Stimulated activated CD8-positive, alpha-beta memory T cell treated with anti-CD3 and anti-CD28 coated beads, Interleukin-7, amount 100 ng/mL, for 4 hours (primary cell): ENCODE measurements at places on chromosomes 1 and 21.

DNA sequence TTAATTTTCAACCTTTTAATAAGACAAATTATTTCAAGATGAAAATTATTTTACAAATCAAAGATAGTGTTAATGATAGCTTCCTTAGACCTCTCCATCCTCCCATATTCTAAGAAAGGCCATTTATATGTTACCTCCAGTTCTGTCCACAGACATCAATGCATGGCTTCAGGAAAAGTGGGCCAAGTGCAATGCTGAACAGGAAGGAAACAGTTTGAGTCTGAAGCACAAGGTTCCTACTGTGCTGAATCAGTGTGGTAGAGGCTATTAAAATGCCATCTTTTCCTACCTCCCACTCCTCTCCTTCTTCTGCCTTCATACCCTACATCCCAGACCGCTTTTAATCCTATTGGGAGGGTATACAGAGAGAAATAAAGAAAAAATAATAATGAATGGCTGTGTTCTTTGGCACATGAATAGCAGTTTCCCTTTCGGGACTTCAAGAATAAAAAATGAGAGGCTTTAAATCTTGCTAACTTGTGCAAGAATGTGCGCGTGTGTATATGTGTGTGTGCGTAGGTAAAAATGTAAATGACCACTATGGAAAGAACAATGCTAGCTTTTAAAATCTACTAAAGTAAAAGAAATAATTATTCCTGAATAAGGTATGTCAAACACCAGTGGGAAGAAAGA is 62.6 kb upstream of the C1orf105 start:
- no peak for DNase-seq

- no peak for DNase-seq
These were observed 14.2 kb downstream of the C8A start for GRCh38 chr1:56868761-56869160.

DNA sequence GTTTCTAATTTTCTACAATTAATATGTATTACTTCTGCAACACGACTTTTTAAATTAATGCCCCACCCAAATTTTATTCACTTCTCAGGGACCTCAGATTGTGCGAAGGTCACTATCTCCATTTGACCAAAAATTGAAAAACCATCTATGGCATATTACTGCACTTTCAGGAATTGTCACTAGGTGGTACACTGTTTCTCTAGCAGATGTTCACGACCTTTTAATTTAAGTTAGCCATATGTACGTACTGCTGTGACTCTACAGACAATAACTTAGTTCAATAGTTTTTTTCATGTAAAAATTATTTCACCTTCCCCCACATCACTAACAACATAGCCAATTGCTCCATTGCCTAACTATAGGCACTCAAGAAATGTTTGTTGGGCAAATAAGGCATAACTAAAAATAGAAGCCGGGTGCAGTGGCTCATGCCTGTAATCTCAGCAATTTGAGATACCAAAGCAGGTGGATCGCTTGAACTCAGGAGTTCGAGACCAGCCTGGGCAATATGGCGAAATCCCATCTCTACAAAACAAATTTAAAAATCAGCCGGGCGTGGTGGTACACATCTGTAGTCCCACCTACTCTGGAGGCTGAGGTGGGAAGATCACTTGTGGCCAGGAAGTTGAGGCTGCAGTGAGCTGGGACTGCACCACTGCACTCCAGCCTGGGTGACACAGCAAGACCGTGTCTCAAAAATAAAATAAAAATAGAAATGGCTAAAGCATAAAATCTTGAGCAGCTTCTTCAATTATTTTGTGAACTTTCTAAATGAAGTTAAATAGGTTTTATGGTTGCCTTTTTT is 75.7 kb upstream of the PKN2 start:
- DNase-seq: no peak

- DNase-seq: no peak
These were observed 450.1 kb upstream of the BEND5 start for GRCh38 chr1:49226758-49227157.

- peak; percentile 20 for DNase-seq
These were observed 27.7 kb downstream of the STYXL2 start for GRCh38 chr1:167121375-167122120.

DNA sequence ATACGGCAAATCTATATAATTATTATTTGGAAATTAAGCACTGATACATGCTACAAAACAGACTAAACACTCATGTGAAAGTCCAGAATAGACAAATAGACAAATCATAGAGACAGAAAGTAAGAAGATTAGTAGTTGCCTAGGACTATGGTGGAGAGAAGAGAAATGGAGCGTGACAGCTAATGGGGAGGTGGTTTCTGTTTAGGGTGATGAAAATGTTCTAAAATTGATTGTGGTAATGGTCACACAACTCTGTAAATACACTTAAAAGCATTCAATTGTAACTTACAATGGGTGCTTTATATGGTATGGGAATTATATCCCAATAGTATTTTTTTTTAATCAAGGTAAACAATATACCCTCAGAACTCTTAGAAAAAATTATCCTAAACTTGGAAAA is 20.4 kb upstream of the ITLN2 start:
- DNase-seq: no peak

- DNase-seq: no peak
These were observed 230.4 kb downstream of the SLC35F3 start for GRCh38 chr1:234134878-234135277.

DNA sequence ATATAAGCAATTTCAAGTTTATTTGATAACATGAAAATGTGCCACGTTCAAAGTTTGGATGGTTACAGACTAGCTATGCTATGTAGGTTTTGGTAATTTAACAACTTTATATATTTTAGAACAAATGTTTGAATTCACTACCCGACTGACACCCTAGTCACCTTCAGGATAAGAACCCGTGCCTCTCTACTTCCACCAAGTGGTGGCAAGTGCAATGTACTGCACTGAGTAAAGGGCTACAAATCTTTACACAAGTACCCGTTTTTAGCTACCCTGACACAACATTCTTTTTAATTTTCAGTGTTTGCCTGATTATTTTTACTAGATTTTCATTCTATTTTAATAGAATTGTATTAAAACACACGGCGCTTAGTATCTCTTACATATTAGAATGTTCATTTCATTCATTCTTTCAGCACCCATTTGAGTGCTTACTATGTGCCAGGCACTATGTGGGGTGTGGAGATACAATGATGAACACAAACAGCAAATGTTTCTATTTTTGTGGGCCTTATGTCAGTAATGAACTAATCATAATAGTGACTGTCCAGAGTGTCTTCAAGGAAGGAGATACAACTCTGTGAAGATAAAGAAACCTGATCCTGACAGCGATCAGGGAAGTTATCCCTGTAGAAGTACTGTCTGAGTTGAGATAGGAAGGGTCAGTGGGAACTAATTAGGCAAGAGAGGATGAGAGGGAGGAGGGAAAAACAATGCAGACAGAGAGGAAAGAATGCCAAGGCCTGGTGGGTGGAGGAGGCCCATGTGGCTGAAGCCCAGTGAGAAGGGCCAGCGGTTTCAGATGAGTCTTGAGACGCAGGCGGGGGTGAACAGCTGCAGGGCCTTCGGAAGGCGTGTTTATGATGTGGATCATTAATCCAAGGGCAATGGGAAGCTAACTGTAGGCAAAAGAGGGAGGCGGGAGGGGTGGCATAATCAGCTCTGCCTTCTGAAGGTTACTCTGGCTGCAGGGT is 3.8 kb downstream of the LCA5L start:
- peak; percentile 7 for DNase-seq

- no peak for DNase-seq
These were observed 176.3 kb upstream of the EDN2 start for GRCh38 chr1:41660570-41661427.

DNA sequence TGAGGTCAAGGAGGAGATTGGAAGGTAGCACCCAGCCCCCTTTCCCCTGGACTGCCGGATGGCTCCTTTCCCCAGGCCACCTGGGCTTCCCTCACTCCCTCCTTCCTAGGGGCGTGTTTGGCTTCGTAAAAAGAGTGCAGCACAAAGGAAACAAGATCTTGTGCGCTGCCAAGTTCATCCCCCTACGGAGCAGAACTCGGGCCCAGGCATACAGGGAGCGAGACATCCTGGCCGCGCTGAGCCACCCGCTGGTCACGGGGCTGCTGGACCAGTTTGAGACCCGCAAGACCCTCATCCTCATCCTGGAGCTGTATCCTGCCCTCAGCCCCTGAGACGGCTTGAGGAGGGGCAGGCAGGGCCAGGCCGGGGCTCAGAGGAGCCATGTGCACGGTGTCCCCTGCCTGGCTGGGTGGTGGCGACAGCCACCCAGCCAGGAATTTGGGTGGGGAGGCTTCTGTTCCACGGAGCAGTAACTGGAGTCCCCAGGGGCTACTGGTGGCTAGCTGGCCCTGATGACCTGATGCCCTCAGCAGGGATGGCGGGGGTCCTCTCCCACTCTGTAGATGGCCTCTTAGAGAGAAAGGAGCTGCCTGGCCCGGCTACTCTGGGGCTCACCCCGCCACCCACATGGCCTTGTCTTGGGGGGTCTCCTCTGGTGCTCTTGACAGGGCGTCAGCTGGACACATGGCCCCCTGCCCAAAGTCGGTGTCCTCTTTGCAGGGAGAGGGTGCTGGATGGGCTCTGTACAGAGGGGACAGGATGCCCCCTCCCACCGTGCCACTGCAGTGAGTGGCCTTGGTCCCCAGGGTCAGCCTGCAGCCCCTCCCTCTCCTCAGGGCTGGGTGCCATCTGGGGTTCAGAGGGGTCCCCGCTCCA is 39.5 kb downstream of the TRIM11 start:
- DNase-seq: no peak

DNA sequence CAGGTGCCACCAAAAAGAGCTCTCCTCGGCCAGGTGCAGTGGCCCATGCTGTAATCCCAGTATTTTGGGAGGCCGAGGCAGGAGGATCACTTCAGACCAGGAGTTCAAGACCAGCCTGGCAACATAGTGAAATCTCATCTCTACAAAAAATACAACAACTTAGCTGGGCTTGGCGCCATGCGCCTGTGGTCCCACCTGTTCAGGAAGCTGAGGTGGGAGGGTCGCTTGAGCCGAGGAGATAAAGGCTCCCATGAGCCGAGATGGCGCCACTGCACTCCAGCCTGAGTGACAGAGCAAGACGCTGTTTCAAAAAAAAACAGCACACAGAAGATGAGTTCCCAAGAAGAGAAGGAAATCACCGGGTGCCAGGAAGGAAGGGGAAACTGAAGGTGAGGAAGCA is 67.0 kb downstream of the CHD5 start:
- no peak for DNase-seq

- no peak for DNase-seq
These were observed 17.5 kb downstream of the PACC1 start for GRCh38 chr1:212397171-212397570.

- no peak for DNase-seq
These were observed 56.4 kb upstream of the SAMSN1 start for GRCh38 chr21:14602382-14602958.

GRCh38 chr1:3672971-3673361 is 20.6 kb downstream of the TP73 start:
- no peak for DNase-seq

DNA sequence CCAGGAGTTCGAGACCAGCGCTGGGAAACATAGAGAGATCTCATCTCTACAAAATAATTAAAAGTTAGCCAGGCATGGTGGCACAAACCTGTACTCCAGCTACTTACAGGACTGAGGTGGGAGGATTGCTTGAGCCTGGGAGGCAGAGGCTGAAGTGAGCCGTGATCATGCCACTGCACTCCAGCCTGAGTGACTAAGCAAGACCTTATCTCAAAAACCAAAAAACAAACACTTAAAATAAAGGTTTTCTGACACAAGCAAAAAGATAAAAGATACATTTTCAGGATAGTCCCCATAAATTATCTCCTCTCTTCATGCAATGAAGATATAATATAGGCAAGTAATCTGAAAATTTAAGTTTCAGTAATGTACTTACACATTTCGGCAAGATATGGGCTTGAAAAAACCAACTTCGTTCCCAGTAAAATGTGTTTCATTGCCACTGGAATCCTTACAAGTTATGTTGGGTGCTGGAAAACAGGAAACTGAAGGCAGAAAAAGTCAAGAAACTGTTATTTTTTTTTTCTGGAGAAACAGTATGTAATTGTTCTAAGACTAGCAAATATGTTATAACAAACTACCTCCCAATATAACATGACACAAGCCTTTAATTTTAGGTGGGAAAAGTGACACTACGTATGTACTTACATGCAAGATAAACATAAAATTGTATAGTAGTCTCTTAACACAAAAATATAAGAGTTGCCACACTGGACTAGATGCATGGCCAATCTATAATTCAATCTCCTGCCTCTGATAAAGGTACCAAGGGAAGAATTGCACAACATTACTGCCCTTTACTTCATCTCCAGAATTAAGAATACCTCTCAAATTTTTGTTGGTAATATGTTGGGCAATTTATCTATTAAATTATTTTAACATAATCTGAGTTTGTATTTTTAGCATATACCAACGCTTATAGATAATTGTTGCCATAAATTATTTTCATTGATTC is 15.7 kb downstream of the TM2D1 start:
- no peak for DNase-seq

- DNase-seq: no peak
These were observed 193.8 kb downstream of the LMX1A start for GRCh38 chr1:165162671-165163241.

- DNase-seq: no peak
These were observed 10.2 kb upstream of the CDC7 start for GRCh38 chr1:91490501-91490900.

DNA sequence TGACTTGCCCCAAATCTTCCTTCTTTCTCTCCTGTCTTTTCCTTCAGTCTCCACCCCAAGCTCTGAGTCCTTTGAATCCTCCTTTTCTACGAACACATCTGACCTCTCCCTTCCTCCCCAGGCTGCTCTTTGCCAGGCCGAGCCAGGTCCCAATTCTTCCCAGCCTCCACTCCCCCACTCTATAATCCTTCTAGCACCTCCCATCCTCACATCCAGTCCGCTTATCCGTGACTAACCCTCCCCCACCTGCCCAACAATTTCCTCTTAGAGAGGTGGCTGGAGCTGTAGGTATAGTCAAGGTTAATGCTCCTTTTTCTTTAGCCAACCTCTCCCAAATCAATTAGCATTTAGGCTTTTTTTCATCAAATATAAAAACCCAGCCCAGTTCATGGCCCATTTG is 9.5 kb upstream of the HPDL start:
- no peak for DNase-seq

GRCh38 chr1:182990413-182991144 is 32.6 kb upstream of the LAMC1 start:
- DNase-seq: no peak

DNA sequence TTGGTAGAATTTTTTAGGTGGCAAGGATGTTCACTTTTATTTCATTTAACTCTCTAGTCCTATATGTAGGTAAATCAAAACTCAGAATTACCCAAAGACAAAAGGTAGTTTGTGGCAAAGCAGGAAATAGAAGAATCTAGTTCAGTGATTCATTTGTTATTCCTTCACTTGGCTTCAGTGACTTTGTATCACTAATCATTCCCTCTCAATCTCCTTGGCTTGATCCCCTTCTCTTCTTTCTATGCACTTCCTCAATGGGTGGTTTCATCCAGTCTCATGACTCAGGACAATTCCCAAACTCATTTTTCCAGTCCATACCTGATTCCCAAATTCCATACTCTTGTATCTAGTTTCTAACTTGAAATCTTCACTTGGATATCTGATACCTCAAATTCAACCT is 64.9 kb downstream of the PRKACB start:
- no peak for DNase-seq

DNA sequence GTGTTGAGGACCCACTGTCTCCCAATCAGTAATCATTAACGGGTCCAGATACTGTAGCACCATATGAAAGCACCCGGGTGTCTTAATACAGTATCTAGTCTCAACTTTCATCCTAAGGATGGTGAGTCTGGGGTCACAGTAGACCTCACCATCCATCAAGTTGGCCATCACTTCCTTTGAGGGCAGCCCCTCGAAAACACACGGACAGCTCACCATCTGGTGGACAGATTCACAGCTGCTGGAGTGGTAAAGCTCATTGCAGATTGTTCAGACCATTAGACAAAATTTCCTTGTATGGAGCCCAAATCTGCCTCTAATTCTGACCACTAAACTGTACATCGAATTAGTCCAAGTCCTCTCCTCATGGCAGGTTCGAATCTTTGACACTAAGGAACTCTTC is 123.1 kb downstream of the PGBD5 start:
- no peak for DNase-seq
